ENCODE measurements at places on chromosomes 5 and 9. TPM values are rescaled to one million over a fixed set of nuclear protein-coding genes. Genes with fewer than 3 reads are reported as not detected.

Gene IFNA13
- total RNA-seq = not detected

- no peak overlapping the region for H3K4me3 ChIP-seq
- no peak for DNase-seq
- H3K36me3 ChIP-seq = no peaks in the 10 kb centered on the region
Measured at GRCh38 chr5:91092859-91093783, 290.0 kb downstream of the ARRDC3 start.

DNA sequence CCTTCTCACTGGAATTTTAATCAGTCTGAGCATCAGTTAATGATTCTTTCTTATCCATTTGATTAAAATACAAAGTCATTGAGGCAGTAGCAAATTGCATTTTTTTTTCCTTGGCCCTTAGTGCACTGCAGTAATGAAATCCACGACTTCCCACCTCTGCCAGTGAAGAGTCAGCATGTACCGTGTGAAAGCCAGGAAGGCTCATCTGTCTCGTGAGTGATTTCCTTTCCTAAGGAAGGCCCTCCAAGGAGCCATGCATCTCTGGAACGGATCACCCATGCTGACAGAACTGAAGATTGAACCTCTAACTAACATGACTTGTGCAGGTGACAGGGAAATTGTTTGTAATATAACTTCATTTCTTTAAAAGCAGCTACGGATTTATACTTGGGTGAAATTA lies 51.6 kb downstream of the MED10 start:
- no peak for DNase-seq
- no peak overlapping the region for H3K27ac ChIP-seq
- no peaks in the 10 kb centered on the region for H3K27me3 ChIP-seq
- H3K4me1 ChIP-seq = no peaks in the 10 kb centered on the region
- H3K4me3 ChIP-seq = no peak overlapping the region
- H3K36me3 ChIP-seq = no peaks in the 10 kb centered on the region

- no peaks in the 10 kb centered on the region for H3K4me1 ChIP-seq
- H3K36me3 ChIP-seq = no peaks in the 10 kb centered on the region
- no peak overlapping the region for H3K27ac ChIP-seq
- H3K27me3 ChIP-seq = no peaks in the 10 kb centered on the region
- H3K4me3 ChIP-seq = no peak overlapping the region
Measured at GRCh38 chr9:88161144-88161543, 22.9 kb upstream of the SPATA31C2 start.

- H3K4me1 ChIP-seq = no peaks in the 10 kb centered on the region
- no peak for DNase-seq
- H3K27ac ChIP-seq = no peak overlapping the region
- H3K36me3 ChIP-seq = no peaks in the 10 kb centered on the region
- H3K27me3 ChIP-seq = no peaks in the 10 kb centered on the region
- H3K4me3 ChIP-seq = no peak overlapping the region
Measured at GRCh38 chr5:155689406-155689805, 637.6 kb upstream of the SGCD start.

DNA sequence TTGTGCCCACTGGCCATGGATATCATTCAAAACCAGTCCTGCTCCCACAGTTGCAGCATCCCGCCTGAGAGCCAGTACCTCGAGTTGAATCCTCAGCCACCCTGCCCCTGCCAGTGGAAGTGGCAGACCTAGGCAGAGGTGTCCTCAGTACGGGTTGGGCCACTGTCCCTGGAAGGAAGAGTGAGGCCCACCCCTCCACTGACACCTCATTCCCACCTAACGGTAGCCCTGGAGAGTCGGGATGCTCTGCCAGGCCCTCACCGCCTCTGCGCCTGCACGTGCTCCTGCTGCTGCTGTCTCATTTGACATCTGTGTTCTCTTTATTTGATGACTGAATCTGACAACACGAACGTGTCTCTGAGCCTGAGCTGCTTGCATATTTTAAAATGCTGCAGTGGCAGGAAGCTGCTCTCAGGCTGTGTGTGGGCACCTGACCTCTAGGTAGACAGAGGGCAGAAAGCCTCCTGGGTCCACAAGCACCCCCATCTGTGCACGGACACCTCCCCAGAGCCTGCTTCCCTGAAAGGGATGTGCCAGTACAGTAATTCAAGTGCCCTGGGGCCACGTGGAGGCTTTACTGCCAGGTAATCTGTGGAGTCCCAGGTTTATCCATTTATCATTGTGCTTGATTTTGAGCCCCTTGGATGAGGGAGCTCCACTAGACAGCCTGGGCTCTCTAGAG lies 194.7 kb downstream of the CACNA1B start:
- H3K27me3 ChIP-seq = no peaks in the 10 kb centered on the region
- H3K27ac ChIP-seq = no peak overlapping the region
- H3K4me3 ChIP-seq = no peak overlapping the region
- DNase-seq = no peak

DNA sequence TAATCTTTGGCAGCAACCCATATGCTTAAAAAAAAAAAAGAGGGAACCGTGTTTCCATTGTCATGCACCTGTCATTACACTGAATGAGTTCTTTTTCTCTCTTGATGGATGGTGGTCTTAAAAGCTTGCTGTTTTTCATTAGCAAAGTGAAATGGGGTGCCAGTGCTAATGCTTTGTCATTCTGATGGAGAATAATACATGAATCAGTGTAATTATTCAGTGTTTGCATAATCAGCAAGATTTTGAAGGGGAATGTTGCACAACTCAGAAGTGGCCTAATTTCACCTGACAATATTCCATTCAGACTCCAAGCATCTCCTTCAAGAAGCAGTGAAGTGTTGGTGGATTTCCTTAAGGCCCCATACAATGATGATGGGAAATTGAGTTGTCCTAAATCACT lies 38.1 kb downstream of the MAP1B start:
- no peak overlapping the region for H3K27ac ChIP-seq
- H3K4me3 ChIP-seq = no peak overlapping the region
- no peak for DNase-seq
- H3K27me3 ChIP-seq = no peaks in the 10 kb centered on the region
- H3K36me3 ChIP-seq = no peaks in the 10 kb centered on the region
- H3K4me1 ChIP-seq = no peaks in the 10 kb centered on the region

DNA sequence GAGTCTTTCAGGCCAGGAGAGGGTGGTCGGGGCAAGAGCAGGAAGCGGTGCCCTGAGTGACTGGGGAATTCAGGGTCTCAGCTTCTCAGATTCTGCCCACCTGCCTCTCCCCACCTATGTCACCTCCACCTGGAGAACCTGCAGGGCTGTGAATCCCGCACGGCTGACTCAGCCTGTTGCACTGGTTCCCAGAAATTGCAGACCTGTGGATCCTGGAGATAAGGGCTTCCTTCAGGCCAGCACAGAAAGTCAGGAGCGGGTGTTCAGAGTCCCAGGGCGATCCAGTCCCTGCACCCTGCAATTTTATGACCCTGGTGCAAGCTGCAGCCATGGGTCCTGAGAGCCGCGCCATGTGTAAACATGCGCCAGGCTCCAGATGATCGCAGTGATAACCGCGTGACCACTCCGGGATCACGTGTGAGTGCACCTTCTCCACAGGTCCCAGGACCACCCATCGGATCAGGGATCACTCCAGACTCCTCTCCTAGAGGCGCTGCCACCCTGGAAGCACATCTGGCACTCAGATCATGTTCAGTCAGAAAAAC lies 17.8 kb downstream of the IRX4 start:
- H3K27ac ChIP-seq = no peak overlapping the region
- no peaks in the 10 kb centered on the region for H3K36me3 ChIP-seq
- H3K4me1 ChIP-seq = no peaks in the 10 kb centered on the region
- DNase-seq = no peak

Gene SPATA31A3
- not detected for total RNA-seq

Gene SH3RF2
- total RNA-seq = 14.3 TPM

GRCh38 chr5:150765011-150765798 lies 6.4 kb upstream of the DCTN4 start:
- H3K27ac ChIP-seq = no peak overlapping the region
- 0 out of 2 replicates have a peak, but pooled peaks cover 6% of the 10 kb centered on the region for H3K4me1 ChIP-seq
- no peaks in the 10 kb centered on the region for H3K36me3 ChIP-seq

All from HCT116 (cell line).